ENCODE measurements at places on chromosomes 6 and 20. TPM values are rescaled to one million over a fixed set of nuclear protein-coding genes. Genes with fewer than 3 reads are reported as not detected.

Gene MUC21
- polyA plus RNA-seq: 0.09 TPM

Gene CD93
- 39.1 TPM for polyA plus RNA-seq

Gene NRN1
- polyA plus RNA-seq: 5.1 TPM

Gene SCAF8
- polyA plus RNA-seq: 54.3 TPM

Gene CCN5
- 0.22 TPM for polyA plus RNA-seq

Gene OTOR
- not detected for polyA plus RNA-seq

All from renal pelvis (tissue), 12 donors.